ENCODE measurements at places on chromosomes 7 and 10. TPM values are rescaled to one million over a fixed set of nuclear protein-coding genes. Genes with fewer than 3 reads are reported as not detected.

DNA sequence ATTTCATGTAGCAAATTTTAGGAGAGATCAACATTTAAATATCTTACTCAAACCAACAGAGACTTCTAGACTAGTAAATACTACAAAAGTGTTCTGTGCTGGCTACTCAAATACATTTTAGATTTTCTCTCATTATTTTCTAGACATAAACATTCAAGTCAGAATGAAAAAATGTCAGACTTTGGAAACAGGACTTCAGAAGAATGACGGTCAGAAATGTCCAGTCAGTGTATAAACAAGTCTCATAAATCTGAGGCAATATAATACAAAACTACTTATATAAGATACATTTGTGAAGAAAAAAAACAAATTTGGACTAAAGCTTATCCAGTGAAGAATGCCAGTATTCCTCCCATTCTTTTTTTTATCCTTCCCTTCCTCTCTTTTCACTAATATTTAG, 25.9 kb downstream of the RNLS start:
- peak; percentile 45 for DNase-seq

GRCh38 chr7:148847815-148848734, 36.0 kb downstream of the EZH2 start:
- DNase-seq: no peak

DNA sequence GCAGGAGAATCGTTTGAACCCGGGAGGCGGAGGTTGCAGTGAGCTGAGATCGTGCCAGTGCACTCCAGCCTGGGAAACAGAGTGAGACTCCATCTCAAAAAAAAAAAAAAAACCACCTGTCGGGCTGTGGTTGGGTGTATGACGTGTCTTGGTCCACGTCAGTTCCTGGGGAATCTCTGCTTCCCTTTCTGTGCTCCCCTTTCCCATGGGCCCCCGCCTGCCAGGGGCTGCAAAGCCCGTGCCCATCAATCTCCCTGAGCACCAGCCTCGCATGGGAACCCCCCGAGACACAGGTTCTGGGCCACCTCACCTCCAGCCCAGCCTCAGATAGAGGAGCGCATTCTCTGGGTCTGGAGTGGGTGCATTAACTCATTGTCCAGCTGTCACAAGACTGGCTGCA, 2.3 kb upstream of the SH2B2 start:
- DNase-seq: no peak

DNA sequence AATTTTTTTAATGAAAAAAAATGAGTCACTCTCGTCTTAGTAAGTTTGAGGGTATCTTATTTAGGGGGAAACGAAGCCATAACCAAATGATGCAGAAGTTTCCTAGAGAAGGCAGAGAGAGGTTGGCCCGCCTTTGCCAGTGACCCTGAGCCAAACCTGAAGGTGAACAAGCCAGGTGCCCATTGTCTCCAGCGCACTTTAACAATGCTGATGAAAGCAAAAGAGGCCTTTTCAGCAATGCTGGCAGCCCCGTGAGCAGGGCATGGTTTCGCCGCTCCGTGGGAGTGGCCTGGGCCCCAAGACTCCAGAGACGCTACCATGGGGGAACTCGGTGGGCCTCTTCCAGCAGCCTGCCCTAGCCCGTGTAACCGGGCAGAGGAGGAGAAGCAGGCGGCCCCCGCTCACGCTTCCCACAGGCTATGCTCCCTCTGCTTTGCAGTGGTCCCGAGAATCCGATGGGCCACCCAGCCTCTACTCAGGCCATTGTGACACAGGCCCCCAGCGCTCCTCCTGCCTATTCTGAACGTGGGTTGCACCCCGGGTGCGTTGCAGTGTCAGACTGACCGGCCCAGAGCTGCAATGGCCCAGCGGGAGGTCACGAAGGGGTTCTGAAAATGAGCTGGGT, 14.0 kb upstream of the UNCX start:
- no peak for DNase-seq

DNA sequence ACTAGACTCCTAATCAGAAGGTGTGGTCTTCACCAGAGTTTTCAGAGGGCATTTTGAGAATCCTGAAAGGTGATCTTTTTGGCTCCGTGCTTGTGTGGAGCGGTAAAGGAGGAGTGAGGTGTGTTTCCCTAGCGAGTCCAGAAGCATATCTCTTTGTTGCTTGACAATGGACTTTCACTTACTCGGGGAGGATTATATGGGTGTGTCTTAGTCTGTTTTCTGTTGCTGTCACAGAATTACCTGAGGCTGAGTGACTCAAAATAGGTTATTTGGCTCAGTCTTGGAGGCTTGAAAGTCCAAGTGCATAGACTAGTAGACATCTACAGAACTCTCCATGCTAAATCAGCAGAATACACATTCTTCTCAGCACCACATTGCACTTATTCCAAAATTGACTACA, 57.9 kb downstream of the AKR1C4 start:
- no peak for DNase-seq

- no peak for DNase-seq
Measured at GRCh38 chr7:51376420-51377092, 59.9 kb upstream of the COBL start.

DNA sequence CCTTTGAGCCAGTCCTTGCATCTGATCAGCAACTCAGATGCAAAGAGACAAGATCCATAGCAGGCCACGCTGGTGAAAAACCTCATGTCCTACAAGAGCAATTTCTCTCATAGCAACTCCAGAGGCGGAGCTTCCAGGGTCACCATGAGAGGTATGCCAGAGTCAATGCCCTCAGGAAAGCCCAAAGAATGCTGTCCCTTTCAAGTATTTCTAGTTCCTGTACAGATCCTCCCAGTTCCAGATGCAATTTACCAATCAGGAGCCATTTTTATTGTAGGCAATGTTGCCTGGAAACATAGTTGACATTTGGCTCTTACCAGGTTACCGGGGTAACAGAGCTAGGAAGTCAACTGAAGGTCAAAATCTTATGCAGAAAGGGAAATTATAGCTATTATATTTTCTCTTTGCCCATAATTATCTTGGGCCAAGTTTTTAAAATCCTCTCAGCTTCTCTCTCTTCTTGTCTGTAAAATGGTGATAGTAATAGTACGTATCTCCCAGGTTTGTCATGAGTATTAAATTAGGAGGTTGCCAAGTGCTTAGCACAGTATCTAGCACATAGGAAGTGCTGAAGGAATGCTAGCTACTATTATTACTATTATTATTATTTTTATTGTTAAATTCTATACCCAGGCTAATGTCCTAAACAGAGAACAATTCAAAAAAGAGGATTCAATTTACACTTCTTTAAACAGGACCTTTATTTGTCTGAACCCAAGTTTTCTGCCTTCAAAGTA, 46.3 kb upstream of the TM9SF3 start:
- no peak for DNase-seq

STEAP1B gene
- 7.9 TPM for polyA plus RNA-seq

GRCh38 chr10:48464871-48465736, 139.8 kb downstream of the ARHGAP22 start:
- DNase-seq: no peak

SDK1 gene
- 1.3 TPM for polyA plus RNA-seq

CALML5 gene
- not detected for polyA plus RNA-seq

GRCh38 chr7:47580175-47580706, 1.7 kb downstream of the TNS3 start:
- peak; percentile 60 for DNase-seq

- no peak for DNase-seq
Measured at GRCh38 chr7:99975782-99976521, at the start of gene AZGP1. TSS of gene AZGP1 (minus strand) at chr7:99976031. CDS start at chr7:99976020, 11 bp downstream.

CPXM2 gene
- not detected for polyA plus RNA-seq

GRCh38 chr10:88106366-88106765, 242.9 kb downstream of the PTEN start:
- DNase-seq: no peak

- no peak for DNase-seq
Measured at GRCh38 chr10:61952028-61952674, 50.7 kb downstream of the ARID5B start.

FGL2 gene
- polyA plus RNA-seq: 0.47 TPM

AASS gene
- polyA plus RNA-seq: 6.1 TPM

- DNase-seq: no peak
Measured at GRCh38 chr10:48214716-48215485, 59.6 kb downstream of the FRMPD2 start.

DNA sequence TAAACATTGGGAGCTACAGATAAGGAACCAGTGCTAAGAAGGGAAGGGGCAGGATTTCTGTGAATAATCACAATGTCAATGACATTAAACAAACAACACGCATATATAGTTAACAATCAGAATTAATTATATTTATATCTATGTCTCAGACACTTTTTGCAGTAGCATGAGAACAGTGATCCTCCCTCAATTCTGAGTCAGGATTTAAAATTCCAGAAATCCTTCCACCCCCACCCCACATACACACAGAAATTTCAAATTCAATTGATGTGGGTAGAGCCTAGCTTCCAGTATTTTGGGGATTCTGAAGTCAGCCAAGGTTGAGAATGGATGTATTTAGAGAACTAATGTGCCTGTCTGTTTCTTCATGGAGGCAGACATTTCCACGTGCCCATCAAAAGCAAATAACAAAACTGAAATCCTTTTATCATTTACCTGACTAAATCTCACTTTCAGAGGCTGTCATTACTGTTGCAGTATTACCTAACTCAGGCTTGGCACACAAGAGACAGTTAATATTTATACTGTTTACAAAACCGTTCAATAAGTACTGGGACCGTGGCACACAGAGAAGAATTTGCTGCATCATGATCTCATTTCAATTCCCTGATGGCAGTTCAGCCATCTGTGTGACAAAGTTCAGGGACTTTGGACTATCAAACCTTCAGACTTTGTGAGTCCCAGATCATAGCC, 116.6 kb upstream of the PALS2 start:
- no peak for DNase-seq

CARD11 gene
- polyA plus RNA-seq: 0.26 TPM

- DNase-seq: no peak
Measured at GRCh38 chr10:42974693-42975002, 102.2 kb upstream of the RET start.

DNA sequence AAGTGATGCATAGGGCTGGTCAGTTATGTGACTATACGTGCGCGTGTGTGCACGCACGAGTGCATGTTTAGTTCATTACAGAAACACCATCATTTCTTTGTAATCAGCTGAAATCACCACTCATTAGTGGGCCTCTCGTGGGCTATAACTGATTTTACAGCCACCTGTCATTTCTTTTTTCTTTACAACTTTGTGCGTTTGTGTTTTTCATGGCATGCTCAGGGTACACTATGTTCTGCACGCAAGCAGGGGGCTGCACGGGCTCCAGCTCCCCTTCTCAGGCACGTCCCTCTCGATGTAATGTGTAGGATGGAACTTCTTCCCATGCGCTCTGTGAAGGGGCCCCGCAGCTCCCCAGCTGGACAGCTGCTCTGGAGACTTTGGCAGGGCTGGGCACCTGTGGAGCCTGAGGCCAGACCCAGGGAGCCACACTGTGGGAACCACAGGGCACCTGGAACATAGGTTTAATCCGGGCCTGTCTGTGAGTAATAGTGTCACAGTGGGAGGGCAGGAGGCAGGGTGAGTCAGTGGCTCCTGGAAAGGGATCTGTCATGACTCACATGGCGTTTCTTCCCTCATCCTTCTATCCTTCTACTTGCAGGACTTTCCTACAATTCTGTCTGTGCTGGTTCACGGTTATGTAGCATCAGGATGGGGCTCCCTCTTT, 4.9 kb downstream of the GCK start:
- peak; percentile 89 for DNase-seq

- DNase-seq: peak; percentile 85
Measured at GRCh38 chr10:624605-625332, 64.7 kb downstream of the DIP2C start.

- no peak for DNase-seq
Measured at GRCh38 chr10:122132331-122132755, 138.8 kb upstream of the BTBD16 start.

DNA sequence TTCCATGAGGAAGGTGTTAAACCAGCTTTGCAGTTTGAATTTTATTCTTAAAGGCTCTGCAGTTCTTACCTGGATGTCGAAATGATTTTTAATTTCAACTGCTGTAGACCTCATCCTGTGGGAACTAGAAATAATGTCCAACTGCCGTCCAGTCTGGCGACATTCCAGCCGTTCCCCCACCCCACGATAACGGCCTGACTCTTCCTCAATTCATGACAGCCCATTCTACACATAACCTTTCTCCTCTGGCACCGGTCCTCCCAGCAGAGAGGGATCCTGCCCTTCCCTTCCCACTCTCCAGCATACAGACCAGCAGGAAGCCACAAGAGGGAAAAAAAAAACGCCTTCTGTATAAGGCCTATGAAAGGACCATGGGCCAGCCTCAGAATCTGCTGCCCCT, 51.8 kb upstream of the PRR15 start:
- no peak for DNase-seq

DNA sequence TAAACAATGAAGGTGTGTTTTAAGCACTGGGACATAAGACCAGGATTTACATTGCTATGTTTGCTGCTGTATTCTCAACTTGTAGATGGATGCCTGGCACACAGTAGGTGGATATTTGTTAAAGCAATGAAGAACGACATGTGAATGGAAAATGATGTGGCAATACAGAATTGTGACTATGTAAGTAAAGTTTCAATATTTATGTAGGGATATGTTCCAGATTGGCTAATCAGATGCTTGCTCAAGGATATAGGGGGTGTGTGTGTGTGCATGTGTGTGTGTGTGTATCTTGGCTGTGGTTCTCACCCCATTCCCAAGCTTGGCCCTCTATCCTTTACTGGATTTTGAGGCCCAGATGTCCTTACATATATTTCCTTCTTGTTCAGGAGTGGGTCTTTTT, 42.7 kb upstream of the LAMB1 start:
- peak; percentile 56 for DNase-seq

DNA sequence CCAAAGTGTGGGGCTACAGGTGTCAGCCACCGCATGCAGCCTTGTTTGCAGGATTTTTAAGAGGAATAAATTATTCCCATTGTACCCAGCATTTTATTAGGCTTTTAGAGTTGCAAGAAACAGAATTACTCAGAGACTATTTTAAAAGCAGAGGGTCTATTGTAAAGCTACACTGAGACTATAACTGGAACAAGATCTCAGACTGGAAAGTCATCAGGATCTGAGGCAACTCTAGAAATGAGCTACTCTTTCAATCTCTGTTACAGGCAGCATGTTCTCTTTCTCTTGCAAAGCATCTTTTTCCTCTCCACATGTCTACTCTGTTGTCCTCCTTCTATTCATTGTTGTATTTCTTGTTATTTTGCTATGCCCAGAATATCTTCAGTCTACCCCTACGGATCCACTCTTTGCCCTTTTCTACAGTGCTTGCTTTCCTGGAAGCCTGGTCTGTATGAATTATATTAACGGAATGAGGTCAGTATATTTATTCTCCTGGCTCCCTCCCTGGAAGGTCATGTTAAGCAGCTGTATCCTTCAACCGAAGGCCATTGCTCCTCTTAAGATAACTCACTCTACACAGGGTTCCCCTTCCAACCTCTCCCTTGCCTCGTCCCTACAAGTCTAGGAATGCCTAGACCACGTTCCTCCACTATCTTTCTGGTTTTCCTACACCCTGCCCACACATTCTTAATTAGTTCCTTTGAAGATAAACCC, 27.7 kb upstream of the MICU1 start:
- no peak for DNase-seq

- no peak for DNase-seq
Measured at GRCh38 chr10:70162892-70163201, 7.5 kb downstream of the SAR1A start.

LBX1 gene
- not detected for polyA plus RNA-seq

Measured in IMR-90 (cell line).